DMS79 treated with DMSO at 0.1 percent for 48 hours (cell line): ENCODE measurements at places on chromosomes 4 and X.

- DNase-seq, result no peak
Measured at GRCh38 chrX:40922307-40922706, 162.9 kb upstream of the USP9X start.

- no peak for DNase-seq
Measured at GRCh38 chr4:108060164-108060563, 70.5 kb downstream of the HADH start.

- DNase-seq, result no peak
Measured at GRCh38 chr4:946103-946450, 13.8 kb downstream of the TMEM175 start.

DNA sequence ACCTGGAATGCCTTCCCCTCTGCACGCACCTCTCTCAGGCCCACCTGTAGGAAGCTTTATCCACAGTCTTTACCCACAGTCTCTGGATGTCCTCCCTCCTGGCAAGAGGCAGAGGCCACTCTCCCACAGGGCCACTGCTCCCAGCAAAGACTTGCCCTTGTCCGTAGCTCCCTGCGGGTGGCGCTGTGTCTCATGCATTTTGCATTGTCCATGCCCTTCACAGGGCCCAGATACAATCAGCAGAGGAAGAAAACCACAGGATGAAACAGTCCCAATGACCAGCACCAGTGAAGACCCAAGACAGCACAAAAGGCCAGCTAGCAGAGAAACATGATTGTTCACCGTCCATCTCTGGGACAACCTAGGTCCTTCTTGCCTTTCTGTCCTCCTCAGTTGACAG is 2.1 kb upstream of the NSG1 start:
- DNase-seq, result no peak

GRCh38 chr4:121778991-121779628 is 14.1 kb upstream of the SMIM43 start:
- DNase-seq, result no peak

DNA sequence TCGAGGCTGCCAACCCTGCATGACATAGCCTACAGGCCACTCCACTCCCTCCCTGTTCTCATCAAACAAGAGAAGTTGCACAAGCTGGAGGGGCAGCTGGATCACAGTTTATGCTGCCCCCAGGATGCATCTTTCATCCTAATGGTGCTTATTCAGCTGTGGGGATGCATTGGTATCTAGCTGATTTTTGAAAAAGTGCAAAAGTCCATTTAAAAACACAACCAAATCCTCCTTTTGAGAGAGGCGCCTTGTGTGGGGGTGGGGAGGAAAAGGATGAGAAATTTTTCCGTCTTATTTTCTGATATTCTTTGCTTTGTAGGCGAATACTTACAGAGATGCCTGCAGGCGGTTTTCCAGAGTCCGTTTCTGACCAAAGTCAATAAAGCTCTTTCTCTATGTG is 276.4 kb upstream of the BOD1L1 start:
- no peak for DNase-seq

DNA sequence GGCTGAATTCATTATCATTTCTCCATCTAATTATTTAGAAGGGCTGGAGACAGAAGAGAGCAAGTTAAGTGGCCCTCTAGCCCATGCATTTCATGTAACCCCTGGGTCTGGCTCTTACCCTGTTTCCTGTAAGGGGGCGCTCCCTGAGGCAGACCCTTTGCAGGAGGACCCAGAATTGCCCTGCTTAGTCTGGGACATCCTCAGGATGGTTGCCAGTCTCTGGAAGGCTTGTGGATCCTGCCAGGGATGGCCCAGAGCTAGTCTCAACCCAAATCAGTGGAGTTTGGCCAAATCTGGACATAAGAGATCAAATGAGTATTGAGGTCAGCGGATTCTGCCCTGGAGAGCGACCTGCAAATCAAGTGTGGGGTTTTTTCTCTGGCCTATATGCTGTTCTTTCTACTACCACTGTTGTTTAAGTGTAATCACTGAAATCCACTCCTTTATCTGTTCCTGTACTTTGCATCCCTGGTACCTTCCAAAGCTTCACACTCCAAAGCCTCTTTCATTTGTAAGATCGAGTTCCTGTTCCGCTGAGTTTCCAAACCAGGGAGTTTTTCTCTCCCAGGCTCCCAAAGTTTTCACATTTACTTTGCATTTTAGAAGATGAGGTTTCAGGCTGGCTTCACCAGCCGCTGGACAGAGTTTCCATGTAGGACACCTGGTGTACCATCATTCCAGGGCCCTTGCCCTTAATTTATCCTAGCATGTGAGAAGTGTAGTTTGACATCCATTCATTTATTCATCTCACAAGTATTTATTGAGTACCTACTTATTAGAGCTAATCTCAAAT is 6.3 kb downstream of the KLF3 start:
- no peak for DNase-seq

DNA sequence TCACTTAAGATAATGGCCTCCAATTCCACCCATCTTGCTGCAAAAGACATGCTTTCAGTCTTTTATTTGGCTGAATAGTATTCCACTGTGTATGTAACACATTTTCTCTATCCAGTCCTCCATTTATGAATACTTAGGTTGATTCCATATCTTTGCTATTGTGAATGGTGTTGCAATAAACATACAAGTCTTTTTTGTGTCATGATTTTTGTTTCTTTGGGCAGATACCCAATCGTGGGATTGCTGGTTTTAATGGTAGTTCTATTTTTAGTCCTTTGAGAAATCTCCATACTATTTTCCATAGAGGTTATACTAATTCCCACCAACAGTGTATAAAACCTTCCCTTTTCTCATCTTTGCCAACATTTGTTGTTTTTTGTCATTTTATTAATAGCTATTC is 180.9 kb downstream of the SMIM20 start:
- DNase-seq, result no peak

DNA sequence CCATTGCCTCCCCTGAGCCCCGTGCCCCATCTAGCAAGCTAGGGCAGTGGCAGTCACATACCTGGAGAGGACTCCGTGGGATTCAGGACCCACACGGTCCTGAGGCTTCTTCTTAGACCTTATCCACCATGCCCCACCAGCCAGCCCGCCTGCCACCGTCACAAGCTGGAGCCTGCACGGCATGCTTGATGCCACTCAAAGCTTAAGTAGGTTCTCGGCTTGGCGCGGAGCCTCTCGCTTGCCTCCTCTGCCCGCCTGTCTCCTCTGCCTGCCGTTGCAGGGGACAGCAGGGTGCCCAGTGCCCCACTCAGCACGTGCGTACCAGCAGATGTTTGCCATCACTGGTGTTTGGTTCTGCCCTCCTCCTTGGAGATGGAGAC is 14.1 kb downstream of the PSAPL1 start:
- DNase-seq, result peak; percentile 66

DNA sequence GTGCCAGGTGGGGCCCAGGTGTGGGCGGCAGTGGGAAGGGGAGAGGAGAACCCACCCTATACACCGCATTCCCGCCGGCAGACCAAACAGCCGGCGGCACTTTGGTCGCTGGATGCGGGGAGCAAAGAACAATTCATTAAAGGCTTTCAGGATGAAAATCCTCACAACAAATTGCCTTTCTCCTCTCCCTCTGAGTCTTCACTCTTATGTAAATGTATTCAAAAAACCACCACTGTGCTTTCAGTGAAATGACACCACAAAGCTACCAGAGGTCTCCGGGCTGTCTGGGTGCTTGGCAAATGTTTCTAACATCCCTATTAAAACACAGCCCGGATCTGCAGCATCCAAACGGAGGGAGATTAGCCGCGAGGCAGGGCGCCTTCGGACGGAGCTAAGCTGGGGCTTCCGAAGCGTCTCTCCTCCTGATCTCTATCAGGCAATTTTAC is 171.8 kb upstream of the TBL1X start:
- DNase-seq, result no peak

GRCh38 chrX:18582910-18583493 is 88.9 kb downstream of the RS1 start:
- no peak for DNase-seq

GRCh38 chr4:154686838-154687237 is 57.0 kb upstream of the LRAT start:
- DNase-seq, result no peak

GRCh38 chr4:5033281-5033841 is 14.1 kb upstream of the CYTL1 start:
- no peak for DNase-seq

DNA sequence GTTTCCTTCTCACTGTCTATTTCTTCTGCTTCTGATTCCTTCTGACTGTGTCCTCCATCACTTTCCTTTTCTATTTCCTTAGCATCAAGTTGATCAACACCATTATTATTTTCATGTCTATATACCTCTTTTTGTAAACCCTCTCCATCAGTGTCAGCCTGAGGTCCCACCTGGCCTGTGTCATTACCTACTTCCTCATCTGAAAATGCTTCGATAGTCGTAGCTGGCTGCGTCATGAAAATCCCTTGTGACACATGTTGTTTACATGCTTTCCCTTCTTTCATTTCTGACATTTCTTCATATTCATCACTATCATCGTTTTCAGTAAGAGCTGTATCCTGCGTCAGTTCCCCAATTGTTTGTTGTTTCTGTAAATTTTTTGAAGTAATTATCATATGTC is 39.6 kb downstream of the RPGR start:
- DNase-seq, result no peak

DNA sequence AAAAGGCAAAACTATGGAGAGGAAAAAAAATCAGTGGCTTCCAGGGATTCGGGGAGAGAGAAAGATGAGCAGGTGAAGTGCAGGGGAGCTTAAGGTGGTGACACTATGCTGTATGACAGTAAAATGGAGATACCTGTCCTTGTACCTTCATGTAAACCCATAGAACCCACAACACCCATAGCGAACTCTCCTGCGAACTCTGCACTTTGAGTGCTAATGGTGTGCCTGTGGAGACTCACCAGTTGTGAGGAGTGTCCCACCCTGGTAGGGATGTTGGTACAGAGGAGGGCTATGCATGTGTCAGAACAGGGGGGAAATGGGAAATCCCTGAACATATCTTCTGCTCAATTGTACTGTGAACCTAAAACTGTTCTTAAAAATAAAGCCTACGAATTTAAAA is 42.8 kb downstream of the HMX1 start:
- no peak for DNase-seq

DNA sequence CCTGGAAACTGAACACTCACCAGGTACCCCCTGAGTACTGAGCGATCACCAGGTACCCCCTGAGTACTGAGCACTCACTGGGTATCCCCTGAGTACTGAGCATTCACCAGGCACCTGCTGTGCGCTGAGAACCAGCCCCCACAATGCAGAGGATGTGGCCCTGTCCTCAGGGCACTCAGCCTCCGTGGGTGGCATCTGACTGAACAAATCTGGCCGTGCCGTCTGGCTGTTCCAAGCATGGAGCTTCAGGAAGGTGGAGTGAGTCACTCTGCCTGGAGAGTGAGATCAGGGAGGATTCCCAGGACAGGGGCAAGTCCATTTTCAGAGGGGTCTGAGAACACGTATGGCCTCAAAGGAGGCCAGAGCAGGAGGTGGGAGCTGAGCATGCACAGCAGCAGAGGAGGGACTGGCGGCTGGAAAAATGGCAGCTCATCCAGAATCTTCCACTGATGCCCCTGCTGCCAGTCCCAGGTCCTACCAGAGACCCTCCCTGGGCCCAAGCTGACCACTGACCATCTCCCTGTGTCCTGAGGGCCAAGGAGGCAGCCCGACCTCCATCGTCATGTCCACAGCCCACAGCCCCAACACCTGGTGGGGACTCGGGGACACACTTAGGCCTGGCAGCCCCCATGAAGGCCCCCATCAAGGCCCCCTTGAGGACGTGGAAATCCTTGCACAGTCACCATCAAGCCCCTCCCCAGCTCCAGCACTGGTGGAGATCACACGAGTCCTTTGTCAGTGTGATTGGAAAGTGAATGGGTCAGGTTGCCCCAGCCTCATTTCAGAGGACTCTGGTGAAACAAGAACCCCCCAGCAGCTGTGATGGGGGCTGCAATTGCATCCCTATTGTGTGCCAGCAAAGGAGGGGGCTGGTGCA is 94.1 kb downstream of the HMX1 start:
- DNase-seq, result no peak

GRCh38 chrX:50671661-50672060 is 142.3 kb downstream of the SHROOM4 start:
- DNase-seq, result no peak

DNA sequence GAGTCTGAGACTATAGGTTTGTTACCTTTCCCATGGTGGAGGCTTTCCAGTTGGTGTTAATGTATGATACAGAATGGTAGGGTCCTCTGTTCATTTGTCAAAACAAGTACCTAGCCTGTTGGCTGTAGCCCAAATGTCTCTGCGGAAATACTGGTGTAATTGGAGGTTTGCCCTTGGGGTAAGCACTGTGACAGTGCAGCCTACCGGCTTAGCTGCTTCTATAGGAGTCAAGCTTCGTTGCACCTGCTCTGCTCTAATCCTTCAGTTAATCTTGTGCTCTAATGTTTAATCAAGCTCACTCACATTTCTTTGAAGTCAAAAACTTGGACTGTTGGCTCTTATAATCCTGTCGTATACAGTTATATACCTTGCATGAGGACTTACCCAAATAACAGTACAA is 203.4 kb downstream of the CCNG2 start:
- peak; percentile 32 for DNase-seq
